H7 (cell line): ENCODE measurements at places on chromosomes 3 and 15.

GRCh38 chr3:5726621-5727020 is 539.1 kb downstream of the EDEM1 start:
- DNase-seq: no peak

DNA sequence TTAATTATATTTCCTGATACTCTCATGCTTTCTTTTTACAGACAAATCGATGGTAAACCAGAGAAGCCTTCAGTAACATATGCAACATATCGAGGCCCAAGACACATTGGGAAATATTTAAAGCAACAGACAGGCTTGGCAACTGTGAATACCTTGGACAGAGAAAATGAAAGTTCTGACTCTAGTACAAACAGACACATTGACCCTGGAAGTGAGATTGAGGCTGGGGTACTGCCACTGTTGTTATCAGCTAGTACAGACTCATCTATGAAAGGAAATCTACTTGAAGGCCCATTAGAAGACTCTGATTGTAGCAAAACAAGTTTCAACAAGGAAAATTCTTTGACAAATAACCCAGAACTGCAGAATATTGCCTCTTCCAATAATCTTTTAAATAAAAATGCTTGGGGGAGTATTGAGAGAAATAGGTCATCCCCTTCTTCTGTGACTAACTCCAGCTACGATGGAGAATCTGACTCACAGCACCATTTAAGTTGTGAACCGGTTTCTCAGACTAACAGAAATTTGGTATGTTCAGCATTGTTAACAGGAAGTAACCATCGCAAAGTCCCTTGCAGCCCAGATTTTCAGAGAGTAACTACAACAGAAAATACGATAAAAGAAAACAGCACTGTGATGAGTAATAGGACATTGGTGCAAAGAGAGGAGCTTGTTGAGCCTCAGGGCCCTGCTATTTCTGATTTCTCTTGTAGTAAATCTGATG is 50.2 kb downstream of the CRYBG3 start:
- DNase-seq: no peak

GRCh38 chr3:154184582-154184981 is 63.4 kb downstream of the ARHGEF26 start:
- DNase-seq: no peak

GRCh38 chr3:108352176-108352575 is 55.8 kb downstream of the HHLA2 start:
- DNase-seq: no peak

DNA sequence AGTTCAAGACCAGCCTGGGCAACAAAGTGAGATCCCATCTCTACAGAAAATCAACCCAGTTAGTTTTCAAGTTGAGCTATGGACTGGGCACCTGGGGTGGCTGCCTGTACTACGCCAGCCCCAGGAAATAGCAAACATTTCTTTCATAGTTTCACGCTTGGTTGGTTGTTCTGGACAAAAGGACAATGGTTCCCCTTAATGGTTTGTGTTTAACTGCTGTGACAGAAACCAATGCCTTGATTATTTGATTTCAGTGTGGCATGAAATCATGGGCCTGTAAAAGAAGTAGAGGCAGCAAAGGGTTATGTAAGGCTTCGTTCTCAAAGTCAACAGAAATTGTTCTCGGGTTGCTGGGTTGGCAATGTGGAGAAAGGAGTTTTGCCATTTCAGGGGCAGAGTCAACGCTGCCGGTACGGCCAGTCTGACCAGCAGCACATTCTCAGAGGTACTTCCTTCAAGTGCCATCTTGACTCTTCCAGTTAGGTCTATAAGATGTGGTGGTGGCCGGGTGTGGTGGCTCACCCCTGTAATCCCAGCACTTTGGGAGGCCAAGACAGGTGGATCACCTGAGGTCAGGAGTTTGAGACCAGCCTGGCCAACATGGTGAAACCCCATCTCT is 12.7 kb downstream of the LCMT2 start:
- no peak for DNase-seq
